ENCODE measurements at places on chromosomes 3 and 15.
A peak's percentile ranks its signal among the peaks of the same experiment; 100 is the strongest.

- DNase-seq = no peak
These were observed 269.5 kb downstream of the ZBTB20 start for GRCh38 chr3:114877378-114878113.

DNA sequence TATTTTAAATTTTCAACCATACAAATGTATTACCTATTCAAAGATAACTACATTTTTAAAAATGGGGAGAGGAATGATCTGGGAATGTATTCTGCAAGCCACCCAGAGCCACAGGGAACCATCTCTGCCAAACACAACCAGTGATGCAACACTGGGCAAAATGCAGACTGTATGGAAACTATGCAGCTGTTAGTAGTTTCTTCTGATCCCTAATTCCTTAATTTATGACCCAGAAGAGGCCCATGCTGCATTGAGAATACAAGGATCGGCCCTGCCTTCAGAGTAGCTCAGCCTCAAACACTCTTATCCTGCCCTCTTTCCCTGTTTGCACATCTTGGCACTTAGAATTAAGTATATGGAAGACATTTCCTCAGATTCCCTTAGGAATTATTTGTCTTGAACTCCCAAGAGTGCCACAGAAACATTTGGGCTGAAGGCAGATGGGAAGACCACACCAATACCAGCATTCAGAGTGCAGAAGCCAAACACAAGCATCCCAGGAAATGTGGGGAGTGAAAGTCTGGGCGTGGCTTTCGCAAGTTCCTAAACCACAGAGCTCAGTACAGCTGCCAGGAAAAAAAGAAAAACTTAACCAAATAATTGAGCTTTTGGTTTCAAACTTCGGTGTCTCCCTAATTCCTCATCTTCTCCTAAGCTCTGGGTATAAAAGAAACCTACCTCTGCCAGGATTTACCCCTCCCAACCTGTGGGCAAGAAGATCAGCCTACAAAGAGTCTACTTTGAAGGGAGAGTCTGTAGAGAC is 5.3 kb downstream of the SNUPN start:
- DNase-seq = no peak

- DNase-seq = peak; percentile 68
These were observed 23.5 kb downstream of the DRD3 start for GRCh38 chr3:114155370-114155821.

GRCh38 chr3:69409831-69410230 is 23.9 kb upstream of the FRMD4B start:
- DNase-seq = no peak

DNA sequence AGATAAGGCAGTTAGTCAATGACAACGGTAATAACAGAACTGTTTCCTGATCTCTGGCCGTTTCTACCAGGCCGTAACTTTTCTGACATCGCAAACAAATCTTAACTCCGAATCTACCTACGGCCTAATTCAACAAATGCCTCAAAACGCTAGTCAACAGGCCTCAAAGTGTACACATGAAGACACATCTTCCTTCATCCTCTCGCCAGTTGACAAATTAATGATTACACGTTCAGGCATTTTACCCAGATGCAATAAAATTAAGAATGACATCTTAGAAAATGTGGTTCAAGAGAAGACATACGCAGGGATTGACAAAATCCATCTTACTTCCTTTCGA is 1.5 kb downstream of the SFMBT1 start:
- DNase-seq = peak; percentile 16

Data from NAMALWA (cell line).